ENCODE measurements at places on chromosomes 2 and 18.
A peak's percentile ranks its signal among the peaks of the same experiment; 100 is the strongest.

DNA sequence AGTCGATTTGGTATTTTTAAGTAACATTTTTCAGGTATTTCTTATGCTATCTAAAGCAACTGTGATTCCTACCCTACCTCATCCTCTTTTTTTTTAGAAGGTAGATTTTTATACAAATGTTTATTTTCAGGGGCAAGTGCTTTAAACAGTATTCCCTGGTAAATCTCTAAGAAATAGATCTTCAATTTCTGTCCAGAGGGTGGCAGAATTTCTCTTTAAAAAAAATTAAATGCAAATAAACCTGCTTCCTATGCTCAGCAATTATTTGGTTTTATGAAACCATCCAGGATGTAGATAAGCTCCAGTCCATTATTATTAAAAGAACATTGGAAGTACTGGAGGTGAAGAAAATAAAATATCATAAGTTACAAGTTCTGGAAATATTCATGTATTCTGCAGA is 191.9 kb downstream of the MYO3B start:
- DNase-seq = peak; percentile 64

DNA sequence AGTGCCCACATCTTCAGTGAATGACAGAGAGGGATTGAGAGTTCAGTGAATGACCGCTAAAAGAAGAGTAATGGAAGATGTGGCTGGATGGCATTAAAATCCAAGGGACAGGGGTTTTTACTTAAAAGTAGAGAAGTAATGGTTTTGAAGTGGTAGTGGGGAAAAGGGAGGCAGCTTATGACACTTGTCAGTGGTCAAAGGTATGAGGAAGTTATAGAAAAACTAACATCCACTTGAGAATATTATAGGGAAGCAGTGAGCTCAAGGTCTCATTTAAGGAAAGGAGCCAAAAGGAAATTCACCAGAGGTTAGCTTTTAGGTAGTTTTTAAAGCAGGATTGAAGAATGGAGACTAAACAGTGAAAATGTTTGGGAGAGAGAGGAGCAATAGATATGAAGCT is 24.3 kb downstream of the CDK15 start:
- no peak for DNase-seq

DNA sequence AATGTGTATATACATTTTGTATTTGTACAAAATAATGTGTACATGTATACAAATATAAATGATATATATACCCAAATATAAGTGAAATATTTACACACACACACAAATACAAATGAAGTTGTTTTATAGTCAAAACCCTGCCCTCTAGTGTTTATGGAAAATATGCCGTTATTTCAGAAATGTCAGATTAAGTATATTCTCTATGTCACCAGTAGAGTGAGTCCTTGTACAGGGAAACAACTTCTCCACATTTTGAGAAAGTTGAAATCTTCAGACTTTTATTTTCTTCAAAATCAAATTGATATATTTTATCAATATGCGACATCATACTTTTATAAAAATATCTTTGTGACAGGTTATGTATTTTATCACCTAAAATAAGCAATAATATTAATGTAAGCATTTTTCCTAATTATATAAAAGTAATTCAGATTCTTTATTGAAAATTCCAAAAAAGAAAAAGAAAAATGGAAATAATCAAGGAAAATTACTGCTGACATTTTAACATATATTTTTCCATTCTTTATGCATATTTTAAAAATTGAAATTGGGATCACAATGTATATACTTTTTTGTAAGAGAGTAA is 22.4 kb downstream of the ARL6IP6 start:
- peak; percentile 50 for DNase-seq

DNA sequence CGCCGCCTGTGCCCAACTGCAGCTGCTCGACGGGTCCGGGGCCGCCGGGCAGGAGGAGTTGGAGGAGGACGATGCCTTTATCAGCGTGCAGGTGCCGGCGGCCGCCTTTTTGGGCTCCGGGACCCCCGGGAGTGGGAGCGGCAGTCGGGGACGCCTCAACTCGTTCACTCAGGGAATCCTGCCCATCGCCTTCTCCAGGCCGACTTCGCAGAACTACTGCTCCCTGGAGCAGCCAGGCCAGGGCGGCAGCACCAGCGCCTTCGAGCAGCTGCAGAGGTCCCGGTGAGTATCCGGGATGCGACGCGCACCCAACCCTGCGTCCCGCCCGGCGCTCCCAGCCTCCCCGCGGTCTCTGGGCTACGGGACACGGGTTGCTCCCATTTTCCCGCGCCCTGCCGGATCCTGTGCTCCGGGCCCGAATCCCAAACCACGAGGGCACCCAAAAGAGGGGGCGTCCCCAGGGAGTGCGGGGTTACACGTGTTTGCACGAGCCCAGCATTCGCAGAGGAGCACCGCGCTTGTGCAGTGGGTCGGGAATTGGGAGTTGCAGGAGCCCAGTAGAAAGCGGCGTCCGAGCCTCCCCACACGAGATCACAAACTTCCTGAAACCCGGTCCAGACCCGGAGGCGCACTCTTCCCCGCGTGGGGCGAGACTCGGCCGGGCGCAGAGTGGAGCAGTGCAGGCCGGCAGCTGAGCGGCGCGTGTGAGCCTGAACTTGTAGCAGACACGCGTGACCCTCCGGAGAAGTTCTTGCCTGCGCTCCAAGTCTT is 1.2 kb downstream of the CABLES1 start:
- DNase-seq = no peak

DNA sequence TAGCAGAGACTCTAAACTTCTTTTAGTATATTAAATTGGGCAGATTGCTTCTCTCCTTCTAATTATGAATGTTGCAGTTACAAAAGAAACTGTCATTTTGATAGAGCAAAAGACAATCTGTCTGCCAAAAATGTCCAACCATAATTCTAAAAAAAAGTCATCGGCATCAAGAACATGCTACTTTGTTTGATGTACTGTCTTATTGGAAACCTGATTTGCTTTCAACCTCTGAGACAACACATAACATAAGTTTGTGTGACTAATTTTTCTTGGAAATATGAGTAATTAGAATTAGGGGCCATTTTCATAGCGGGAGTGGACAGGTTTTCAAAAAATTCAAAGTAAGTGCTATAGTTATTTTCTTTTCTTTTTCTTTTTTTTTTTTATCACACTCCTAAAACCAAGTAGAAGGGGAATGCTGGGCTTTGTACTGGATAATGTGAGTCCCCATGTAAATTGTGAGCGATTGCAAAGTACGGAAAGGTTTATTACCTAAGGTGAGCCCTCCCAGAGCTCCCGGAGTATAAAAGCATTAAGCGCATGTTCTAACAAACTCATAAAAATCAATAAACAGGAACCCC is 59.1 kb downstream of the ZEB2 start:
- no peak for DNase-seq

DNA sequence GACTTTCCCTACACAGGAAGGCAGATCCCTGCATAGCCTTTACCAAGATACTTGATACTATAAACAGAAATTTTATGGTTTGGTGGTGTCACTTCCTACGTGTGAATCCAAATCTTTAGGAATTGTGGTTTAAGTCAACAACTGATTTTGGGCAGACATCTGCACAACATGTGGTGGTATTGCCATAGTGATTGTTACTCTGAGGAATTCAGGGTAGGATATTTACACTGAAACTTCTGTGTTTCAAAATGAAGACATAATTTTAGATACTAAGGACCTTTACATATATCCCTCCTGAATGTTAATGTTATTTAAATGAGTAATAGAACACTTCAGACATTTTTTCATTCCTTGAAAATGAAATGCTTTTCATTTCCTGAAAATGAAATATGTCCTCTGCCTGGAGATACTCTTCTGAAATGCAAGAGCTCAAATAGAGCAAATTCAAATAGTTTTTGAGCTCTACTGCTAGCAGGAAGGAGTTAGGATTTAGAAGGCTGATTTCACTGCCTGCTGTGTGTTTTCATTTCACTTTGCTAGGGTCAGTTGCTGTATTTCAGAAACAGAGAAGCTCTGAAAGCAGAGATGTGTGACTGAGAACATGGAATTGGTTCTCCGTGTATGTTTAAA is 77.2 kb downstream of the MDH1 start:
- no peak for DNase-seq

- DNase-seq = no peak
Measured at GRCh38 chr18:79779700-79780190, 18.0 kb upstream of the KCNG2 start.

DNA sequence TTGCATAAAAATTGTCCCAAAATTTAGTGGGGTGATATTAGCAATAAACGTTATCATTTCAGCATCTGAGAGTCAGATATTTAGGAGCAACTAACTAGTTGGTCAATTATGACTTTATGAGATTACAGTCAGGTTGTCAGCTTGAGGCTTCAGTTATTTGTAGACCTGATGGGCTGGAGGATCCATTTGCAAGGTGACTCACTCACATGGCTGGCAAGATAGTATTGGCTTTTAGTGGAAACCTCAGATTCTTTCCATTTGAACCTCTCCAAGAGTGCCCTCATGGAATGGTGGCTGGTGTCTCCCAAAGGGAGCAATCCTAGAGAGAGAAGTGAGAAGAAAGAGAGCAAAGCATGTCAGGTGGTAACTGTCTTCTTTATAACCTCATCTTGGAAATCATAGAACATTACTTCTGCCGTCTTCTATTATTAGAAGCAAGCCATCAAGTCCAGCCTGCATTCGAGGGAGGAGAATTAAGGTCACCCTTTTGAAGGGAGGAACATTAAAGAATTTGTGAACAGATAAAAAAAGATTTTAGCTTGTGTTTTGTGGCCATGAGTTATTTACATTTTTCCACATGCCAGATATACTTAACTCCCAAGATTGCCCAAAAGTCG is 92.5 kb downstream of the HAUS1 start:
- DNase-seq = no peak

DNA sequence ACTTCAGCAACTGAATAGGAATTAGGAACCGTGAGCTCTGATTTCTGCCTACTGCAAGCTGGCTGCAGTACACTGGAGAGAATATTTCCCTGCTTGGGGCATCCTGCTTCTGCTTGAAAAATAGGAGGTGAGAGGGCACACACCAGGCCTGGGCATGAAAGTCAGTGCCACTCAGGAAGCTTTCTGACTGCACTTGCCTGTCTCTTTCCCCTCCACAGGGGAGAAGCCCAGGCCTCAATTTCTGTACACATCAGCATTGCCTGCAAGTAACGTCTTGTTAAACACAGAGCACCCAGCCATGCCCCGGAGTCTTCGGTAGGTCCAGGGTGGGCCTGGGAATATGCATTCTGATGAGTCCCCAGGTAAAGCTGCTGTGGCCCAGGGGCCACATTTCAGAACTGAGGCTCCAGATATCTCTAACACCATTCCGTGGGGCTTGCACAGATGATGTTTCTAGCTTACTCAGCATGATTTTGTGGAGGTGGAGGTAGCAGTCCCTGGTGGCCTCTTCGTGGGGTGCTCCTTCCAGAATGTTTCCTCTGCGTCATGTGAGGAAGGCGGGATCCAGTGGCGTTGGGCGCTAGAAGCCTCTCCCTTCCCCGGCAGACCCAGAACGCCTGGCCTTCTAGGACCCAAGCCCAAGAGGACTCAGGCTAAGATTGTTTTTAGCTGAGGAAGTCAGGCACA is 114.1 kb downstream of the ZBTB7C start:
- DNase-seq = no peak

GRCh38 chr18:21241301-21242048 is 557 bp upstream of the GREB1L start:
- no peak for DNase-seq

DNA sequence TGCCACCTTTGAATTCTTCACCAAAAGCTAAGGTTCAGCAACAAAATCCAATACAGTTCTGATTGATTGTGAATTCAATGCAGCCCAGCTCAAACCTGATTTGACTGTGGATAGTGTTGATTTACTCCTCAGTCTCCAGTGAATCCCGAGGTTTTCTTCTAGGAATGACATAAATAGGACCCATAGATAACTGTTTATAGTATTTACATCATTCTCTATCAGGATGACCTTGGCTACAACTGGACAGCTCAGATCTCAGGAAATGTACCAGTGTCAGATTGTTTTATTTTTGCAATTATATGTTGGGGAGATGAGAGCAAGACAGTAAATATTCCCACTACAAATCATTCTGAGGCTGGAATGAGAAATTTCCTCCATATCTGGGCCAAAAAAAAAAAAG is 21.2 kb downstream of the RBM43 start:
- DNase-seq = no peak

DNA sequence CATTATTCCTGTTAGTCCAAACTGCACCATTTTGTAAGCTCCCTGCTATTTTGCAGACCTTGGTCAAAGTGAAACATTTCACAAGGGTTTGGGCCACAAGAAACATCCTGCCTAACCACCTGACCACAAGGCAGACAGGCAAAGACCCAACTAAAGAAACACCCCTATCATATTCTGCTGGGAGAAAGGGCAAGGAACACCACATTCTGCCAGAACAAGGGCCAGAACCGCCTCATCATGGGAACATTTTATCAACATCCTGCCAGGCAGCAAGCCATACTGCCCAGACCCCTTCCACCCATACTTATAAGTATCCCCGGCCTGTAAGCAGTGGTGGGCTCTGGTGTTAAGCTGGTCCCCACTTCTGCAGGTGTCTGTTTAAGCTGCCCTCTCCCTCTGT is 12.0 kb upstream of the RAB31 start:
- DNase-seq = no peak

DNA sequence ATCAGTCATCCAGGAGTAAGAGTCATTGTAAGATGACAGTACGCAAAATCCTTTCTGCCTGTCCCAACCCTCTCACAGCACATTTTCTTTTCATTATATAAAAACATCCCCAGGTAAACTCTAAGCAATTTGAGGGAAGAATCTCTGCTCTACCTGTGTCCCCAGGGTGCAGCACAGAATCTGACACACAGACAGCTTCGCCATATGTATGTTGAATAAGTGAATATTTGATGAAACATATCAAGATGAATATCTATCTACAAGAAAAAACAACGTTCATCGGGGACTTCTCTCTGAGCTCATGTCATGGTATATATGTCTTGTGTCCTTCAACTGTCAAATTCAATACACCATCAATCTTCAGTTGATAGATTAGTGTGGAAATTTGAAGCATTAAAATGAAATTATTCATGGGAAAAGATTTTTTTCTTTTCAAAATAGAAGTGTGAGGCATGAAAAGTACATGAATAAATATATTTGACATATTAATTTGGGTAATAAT is 94.5 kb upstream of the KYNU start:
- no peak for DNase-seq

GRCh38 chr18:39241534-39241933 is 1675.9 kb upstream of the CELF4 start:
- peak; percentile 42 for DNase-seq

DNA sequence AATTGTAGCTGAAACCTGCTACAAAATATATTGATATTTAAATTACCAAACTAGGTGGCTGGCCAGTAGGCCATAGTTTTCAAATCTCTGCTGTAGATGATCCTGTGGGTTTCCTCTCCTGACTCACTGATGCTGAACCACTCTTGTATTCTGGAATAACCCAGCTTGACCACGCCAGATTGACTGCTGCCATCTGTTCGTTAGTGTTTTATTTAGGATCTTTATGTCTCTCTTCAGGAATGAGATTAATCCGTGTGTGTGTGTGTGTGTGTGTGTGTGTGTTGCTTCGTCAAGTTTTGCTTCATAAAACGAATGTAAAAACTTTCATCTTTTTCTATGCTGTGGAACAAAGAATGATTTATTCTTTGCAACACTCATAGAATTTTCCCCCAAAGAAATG is 187.1 kb downstream of the DYSF start:
- DNase-seq = no peak

DNA sequence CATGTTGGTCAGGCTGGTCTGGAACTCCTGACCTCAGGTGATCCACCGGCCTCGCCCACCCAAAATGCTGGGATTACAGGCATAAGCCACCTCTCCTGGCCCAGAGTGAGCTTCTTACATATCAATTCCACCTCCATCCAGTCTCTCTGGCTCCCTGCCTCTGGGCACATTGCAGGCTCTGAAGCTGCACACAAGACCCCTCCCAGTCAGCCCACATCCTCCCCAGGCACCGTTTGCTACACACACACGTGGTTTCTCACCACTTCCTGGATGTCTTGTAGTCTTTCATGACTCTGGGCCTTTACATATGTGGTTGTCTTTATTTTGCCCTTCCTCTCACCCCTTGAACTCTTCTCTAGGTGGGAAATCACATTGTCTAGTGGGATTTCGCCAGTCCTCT is 64.0 kb upstream of the CABLES1 start:
- no peak for DNase-seq
